Peyer's patch (tissue), 4 donors: ENCODE measurements at places on chromosomes 13 and 19. TPM values are rescaled to one million over a fixed set of nuclear protein-coding genes. Genes with fewer than 3 reads are reported as not detected.

GPR180 gene
- total RNA-seq = 1.8 TPM

GAPDHS gene
- not detected for total RNA-seq

LINGO3 gene
- total RNA-seq = not detected

KRTDAP gene
- total RNA-seq = not detected

NTF4 gene
- not detected for total RNA-seq

GSX1 gene
- not detected for total RNA-seq

CPT1C gene
- total RNA-seq = not detected

DLEU7 gene
- 1.2 TPM for total RNA-seq

LILRB1 gene
- 1.3 TPM for total RNA-seq

LRRC25 gene
- total RNA-seq = 3.9 TPM

CEACAM20 gene
- 162 TPM for total RNA-seq

DIAPH3 gene
- total RNA-seq = 13.2 TPM

SRRM5 gene
- not detected for total RNA-seq

NKPD1 gene
- 0.40 TPM for total RNA-seq

LILRB3 gene
- 5.6 TPM for total RNA-seq

PSG2 gene
- total RNA-seq = not detected

NALCN gene
- total RNA-seq = not detected

GPR4 gene
- total RNA-seq = 2.5 TPM

ASF1B gene
- 2.3 TPM for total RNA-seq

MISP3 gene
- 25.6 TPM for total RNA-seq

ZNF571 gene
- total RNA-seq = 3.0 TPM

SYT3 gene
- total RNA-seq = not detected

ZNF497 gene
- total RNA-seq = 0.70 TPM

ZNF264 gene
- total RNA-seq = 18.7 TPM

CYP4F12 gene
- total RNA-seq = 64.4 TPM

ZNF677 gene
- 10.7 TPM for total RNA-seq

IQCN gene
- total RNA-seq = 40.2 TPM

LGI4 gene
- total RNA-seq = 6.1 TPM

TTYH1 gene
- not detected for total RNA-seq

COLGALT1 gene
- 54.8 TPM for total RNA-seq

LENG1 gene
- total RNA-seq = 10.1 TPM

EFNB2 gene
- 21.9 TPM for total RNA-seq

HSPB6 gene
- total RNA-seq = 9.2 TPM

SLC27A5 gene
- total RNA-seq = 6.3 TPM

FAAP24 gene
- 3.6 TPM for total RNA-seq

SPRED3 gene
- total RNA-seq = 2.4 TPM
